ENCODE measurements at places on chromosomes 7 and 10.

- no peak for DNase-seq
Observed at GRCh38 chr7:137873979-137874777, 27.4 kb upstream of the DGKI start.

- DNase-seq: no peak
Observed at GRCh38 chr7:47428052-47428767, 153.7 kb downstream of the TNS3 start.

DNA sequence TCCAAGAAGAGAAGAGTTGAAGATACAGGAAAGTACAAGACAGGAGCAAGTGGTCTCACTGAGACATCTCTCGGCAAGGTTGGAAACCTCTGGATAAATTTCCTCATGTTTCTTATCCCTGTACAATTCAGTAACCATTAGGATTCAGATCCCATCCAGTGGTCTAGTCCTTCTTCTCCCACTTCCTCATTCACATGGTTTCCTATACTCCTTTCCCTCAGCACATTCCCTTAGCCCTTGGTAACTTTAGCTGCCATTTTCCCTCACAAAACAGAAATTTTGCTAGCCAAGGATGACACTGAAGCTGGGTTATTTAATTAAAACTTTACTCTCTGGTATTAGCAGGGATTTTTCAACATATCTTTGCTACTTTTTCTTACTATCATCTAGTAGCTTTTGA, 82.6 kb downstream of the CPED1 start:
- no peak for DNase-seq

- DNase-seq: no peak
Observed at GRCh38 chr10:95982200-95982599, 61.2 kb upstream of the CCNJ start.

GRCh38 chr10:89481662-89482061, 53.7 kb downstream of the SLC16A12 start:
- DNase-seq: no peak

GRCh38 chr7:127983804-127984332, 47.4 kb downstream of the LRRC4 start:
- DNase-seq: no peak

DNA sequence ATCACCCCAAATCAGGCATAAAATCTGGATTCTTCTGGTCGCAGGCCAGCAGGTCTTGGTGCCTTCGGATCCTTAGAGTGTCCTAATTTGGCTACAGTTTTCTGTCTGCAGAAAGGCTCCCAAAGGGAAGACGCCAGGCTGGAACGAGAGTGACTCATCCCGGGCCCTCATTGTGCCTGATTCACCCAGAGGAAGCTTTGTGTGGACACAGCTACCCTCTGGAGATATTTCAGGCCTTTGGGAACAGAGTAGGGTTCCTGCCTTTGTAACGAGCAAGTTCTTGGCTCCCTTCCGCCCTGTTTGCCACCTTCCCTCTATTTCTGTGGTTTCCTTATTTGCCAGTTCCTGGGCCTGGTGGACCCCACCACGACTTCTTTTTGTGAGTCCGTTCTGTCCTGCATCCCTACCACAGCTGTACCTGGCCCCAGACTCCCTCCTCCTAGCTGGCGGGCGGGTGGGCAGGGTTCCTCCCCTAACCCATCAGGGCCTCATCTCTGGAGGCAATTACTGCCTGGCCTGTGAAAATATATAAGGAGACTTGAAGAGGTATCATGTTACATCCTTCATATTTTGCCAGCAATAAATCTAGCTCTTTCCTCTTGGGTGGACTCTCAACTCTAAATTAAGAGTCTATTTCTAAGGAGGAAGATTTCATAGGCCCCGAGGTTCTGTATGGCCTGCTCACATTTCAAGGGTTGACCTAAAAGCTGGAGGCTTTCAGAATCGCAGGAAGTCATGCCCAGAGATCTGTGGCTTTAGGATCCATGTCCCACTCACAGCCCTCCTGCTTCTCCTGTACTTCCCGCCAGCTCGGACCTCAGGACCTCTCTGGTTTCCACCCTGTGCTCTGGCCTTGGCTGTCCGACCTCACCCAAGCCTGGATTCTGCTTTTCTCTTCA, 219.2 kb upstream of the ZNF32 start:
- DNase-seq: no peak

GRCh38 chr7:52726986-52727385, 308.4 kb upstream of the POM121L12 start:
- DNase-seq: no peak

DNA sequence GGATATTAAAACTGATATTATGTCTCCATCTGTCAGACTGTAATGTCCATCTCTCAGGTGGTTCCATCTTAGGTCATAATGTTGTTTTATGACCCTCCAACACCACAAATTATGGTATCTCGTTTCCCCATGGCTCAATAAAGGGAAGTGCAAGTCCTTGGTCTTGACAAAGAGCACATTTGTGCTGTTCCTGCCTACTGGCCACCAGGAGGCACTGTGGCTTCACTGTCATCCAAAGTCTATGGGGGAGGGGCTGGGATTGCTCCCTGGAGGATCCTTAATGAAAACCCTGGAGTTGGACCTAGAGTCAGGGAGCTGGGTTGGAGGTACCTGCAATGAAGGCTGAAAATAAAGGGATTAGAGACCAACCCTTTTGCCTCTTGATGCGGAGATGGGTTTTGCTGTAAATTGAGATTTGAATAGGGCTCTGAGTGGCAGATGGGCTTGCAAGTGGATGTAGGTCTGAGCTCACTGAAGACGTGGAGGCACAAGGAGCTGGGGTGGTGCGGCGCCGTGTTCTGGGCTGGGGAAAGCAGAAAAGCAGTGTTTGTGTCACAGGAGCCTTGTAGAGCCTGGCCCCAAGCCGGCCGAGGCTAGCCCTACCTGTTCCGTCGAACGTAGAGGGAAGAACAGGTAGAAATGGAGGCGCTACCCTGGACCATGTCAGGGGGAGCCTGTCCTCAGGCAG, 180.5 kb upstream of the PRSS58 start:
- no peak for DNase-seq

- no peak for DNase-seq
Observed at GRCh38 chr7:51518646-51519045, 202.0 kb upstream of the COBL start.

DNA sequence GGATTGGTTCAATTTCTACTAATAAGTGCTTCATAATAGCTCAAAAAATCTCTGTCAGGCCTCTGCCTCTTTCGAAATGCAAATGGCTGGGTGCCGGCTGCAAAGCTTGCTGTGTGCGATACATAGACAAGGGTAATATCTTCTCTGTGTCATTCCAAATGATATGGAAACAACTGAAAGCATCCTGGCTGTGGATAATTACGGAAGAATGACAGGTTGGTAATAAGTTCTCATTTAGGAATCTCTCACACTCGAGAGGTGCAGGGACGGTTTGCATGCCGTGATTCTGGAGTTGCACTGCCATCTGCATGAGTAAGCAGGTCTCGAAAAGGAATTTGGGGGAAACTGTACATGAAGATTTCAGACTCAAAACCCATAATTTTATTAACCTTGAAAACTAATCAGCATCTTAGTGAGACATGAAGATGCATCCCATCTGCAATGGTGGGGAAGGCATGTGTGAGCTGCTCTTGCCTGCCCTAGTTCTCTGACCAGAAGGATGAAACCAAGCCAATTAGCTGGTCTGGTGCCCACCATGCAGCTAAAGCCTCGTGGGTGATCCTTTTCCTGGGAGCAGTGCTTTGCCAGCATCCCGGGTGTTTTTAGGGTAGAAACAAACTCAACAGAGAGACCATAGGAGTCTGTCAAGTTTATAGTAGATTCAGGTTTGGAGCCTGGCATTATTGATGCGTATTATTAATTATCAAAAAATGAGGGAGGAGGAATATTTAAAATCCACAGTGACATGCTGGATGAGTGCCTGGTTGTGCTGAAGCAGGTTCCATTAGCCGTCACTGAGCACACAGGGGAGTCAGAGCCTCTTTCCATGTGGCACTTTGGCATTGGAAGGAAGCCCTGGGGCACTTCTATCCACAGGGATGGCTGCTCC, 503.6 kb upstream of the MGMT start:
- DNase-seq: no peak

- DNase-seq: no peak
Observed at GRCh38 chr10:114349522-114350215, 54.6 kb downstream of the AFAP1L2 start.

- no peak for DNase-seq
Observed at GRCh38 chr7:41656366-41656765, 46.5 kb downstream of the INHBA start.

GRCh38 chr7:77327067-77327931, 88.8 kb downstream of the GSAP start:
- no peak for DNase-seq

- no peak for DNase-seq
Observed at GRCh38 chr7:79593866-79594301, 140.4 kb upstream of the MAGI2 start.

DNA sequence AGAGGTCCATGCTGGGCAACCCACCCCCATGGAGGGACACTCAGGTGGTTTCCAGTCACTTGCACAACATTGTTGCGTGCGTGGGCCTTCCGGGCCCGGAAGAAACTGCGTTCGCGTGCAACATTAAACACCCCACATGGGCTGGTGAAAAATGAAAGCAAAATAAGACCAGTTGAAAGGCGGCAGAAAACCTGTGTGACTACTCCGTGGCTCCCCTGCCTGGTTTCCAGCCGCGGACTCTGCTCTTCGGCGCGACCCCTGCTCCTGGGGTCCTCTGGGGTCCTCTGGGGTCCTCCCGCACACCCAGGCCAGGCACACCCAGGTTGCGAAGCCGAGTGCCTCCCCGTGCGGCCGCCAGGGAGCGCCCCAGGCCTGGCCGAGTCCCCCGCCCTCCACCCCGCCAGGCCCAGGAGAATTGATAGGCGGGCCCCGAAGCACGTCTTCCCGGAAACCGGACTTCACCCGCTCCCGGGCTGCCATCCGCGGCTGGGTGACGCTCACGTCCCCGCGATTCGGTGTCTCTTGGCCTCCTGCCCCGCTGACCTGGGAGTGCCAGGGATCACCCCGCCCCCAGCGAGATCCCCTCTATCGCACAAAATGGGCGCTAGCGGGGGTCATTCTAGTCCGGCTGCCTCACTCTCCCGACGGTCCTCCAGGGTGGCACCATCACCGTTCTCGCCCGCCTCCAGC, 1.9 kb upstream of the SH2D4B start:
- peak; percentile 63 for DNase-seq

GRCh38 chr7:136015638-136016037, 38.5 kb upstream of the MTPN start:
- DNase-seq: no peak

DNA sequence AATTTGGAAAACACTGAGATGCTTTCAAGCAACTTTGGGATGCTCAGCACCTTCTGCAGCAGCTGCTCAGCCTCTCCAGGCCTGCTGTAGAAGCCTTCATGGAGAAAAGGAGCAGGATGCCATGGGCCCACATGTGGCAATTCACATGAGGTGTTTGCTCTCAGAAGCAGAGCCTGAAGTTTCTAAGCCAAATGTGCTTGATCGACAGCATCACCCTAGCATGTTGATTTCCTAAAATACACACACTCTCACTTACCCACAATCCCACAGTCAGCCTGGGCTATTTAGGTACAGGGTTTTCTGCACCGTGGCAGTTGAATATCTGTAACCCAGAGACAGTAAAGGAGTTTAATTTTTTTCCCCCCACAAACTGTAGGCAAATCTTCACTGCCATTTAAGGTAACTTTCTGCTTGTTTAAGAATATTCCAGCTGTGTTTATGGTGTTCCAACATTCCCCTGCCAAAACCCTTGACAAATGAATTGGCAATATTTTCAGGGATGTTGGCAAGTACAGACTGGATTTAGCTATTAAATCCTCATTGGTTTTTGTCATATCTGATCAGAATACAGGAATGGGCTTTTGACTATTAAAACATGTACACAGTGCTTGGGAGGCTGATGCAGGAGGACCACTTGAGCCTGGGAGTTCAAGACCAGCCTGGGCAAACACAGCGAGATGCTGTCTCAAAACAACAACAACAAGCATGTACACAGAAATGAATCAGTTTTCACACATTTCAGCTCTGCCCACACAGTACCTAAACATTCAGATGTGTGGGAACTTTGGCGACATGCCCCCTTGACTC, 244.2 kb downstream of the CELF2 start:
- DNase-seq: no peak

GRCh38 chr7:93948106-93948505, 26.6 kb downstream of the GNG11 start:
- DNase-seq: no peak

GRCh38 chr10:3702056-3702546, 82.9 kb downstream of the KLF6 start:
- no peak for DNase-seq

GRCh38 chr10:90855126-90855525, 2.7 kb downstream of the HTR7 start:
- no peak for DNase-seq

GRCh38 chr7:47792521-47793121, 155.6 kb downstream of the PKD1L1 start:
- DNase-seq: no peak

GRCh38 chr7:134854816-134855215, 75.4 kb downstream of the CALD1 start:
- no peak for DNase-seq

GRCh38 chr10:92787557-92788152, 60.7 kb upstream of the EXOC6 start:
- no peak for DNase-seq
